ENCODE measurements at places on chromosomes 12 and 14. TPM values are rescaled to one million over a fixed set of nuclear protein-coding genes. Genes with fewer than 3 reads are reported as not detected.

The LALBA gene
- not detected for total RNA-seq

The RDH11 gene
- 91.7 TPM for total RNA-seq

The PHETA1 gene
- 7.5 TPM for total RNA-seq

The NUMB gene
- 49.3 TPM for total RNA-seq

The GALNT16 gene
- total RNA-seq, result 4.0 TPM

The TSPAN19 gene
- total RNA-seq, result not detected

The FGD4 gene
- 10.1 TPM for total RNA-seq

The PITPNM2 gene
- 6.9 TPM for total RNA-seq

The LPAR5 gene
- not detected for total RNA-seq

The PRICKLE1 gene
- 2.6 TPM for total RNA-seq

All from hair follicle dermal papilla cell (primary cell).